Forelimb muscle (tissue), 1 donor: ENCODE measurements at places on chromosomes 5 and 9. TPM values are rescaled to one million over a fixed set of nuclear protein-coding genes. Genes with fewer than 3 reads are reported as not detected.

Gene SPATA31A6
- polyA plus RNA-seq = not detected

Gene COL15A1
- polyA plus RNA-seq = 172 TPM

Gene ITGA1
- 16.4 TPM for polyA plus RNA-seq

Gene ORM2
- not detected for polyA plus RNA-seq

Gene TMEM232
- polyA plus RNA-seq = 1.00 TPM

Gene HACD4
- polyA plus RNA-seq = 1.5 TPM

Gene SLC6A18
- not detected for polyA plus RNA-seq

Gene SPINK5
- polyA plus RNA-seq = not detected

Gene PAIP1
- polyA plus RNA-seq = 88.3 TPM

Gene DRD1
- polyA plus RNA-seq = not detected

Gene STPG3
- 0.18 TPM for polyA plus RNA-seq

Gene QRFP
- 0.33 TPM for polyA plus RNA-seq
